MCF 10A (cell line): ENCODE measurements at places on chromosomes 1 and 21. TPM values are rescaled to one million over a fixed set of nuclear protein-coding genes. Genes with fewer than 3 reads are reported as not detected.

Gene PAPPA2
- 11.5 and 35.7 TPM in 2 replicates for total RNA-seq

Gene FOXO6
- 0.22 and 0.28 TPM in 2 replicates for total RNA-seq

Gene BATF3
- 0.96 and 1.5 TPM in 2 replicates for total RNA-seq

Gene KCNE2
- total RNA-seq: not detected in 2 replicates

Gene FCRL2
- not detected in 2 replicates for total RNA-seq

Gene SRM
- 284 and 327 TPM in 2 replicates for total RNA-seq

Gene ST6GALNAC3
- total RNA-seq: 0.37 and 0.82 TPM in 2 replicates

Gene RPTN
- total RNA-seq: not detected in 2 replicates

Gene RNF186
- not detected in 2 replicates for total RNA-seq

Gene HPCA
- not detected in 2 replicates for total RNA-seq

Gene NCF2
- total RNA-seq: 4.9 and 8.7 TPM in 2 replicates

Gene IFI16
- 139 and 163 TPM in 2 replicates for total RNA-seq

Gene BLACAT1
- total RNA-seq: 0.72 and 1.1 TPM in 2 replicates

Gene ACOT11
- total RNA-seq: 4.5 and 5.3 TPM in 2 replicates

Gene OLFML2B
- not detected in 2 replicates for total RNA-seq

Gene PGLYRP3
- not detected in 2 replicates for total RNA-seq

Gene MIS18A
- 10.6 and 14.0 TPM in 2 replicates for total RNA-seq

Gene SLAMF7
- total RNA-seq: 8.6 and 26.3 TPM in 2 replicates

Gene EPHA10
- 0.74 and 1.0 TPM in 2 replicates for total RNA-seq

Gene SLC30A2
- total RNA-seq: not detected in 2 replicates

Gene PRELP
- not detected in 2 replicates for total RNA-seq

Gene CLCA1
- not detected in 2 replicates for total RNA-seq

Gene F11R
- total RNA-seq: 73.6 and 76.8 TPM in 2 replicates

Gene CYP4Z1
- not detected in 2 replicates for total RNA-seq

Gene C1orf105
- not detected in 2 replicates for total RNA-seq

Gene FBXO2
- total RNA-seq: 3.3 and 5.3 TPM in 2 replicates

Gene GJB5
- total RNA-seq: 26.5 and 33.2 TPM in 2 replicates

Gene FAM151A
- not detected in 2 replicates for total RNA-seq

Gene FCRL4
- not detected in 2 replicates for total RNA-seq

Gene LRRC53
- not detected in 2 replicates for total RNA-seq

Gene ARPC5
- total RNA-seq: 195 and 240 TPM in 2 replicates

Gene TMCC2
- total RNA-seq: 0.54 and 0.79 TPM in 2 replicates

Gene DENND2C
- total RNA-seq: 5.8 and 6.0 TPM in 2 replicates
